SJSA1 (cell line): ENCODE measurements at places on chromosomes 4 and X. TPM values are rescaled to one million over a fixed set of nuclear protein-coding genes. Genes with fewer than 3 reads are reported as not detected.

Gene F9
- total RNA-seq: not detected in 2 replicates

DNA sequence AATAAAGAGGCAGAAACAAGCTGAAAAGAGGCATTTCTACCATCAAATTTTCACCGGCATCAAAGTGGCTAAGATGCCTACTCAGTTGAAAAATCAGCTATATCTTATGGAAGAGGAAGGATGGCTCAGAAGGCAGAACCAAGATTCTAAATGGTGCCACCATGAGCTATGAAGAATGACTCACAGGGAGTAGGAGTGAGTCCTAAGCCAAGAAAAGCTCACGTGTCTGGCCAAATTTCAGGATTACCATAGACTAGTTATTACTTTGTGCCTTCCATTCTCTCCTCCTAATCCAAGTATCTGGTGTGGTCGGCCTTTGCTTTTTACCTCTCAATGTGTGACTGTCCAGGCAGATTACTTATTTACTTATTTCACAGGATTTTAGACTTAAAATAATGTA, 54.8 kb downstream of the BMP3 start:
- no peak for DNase-seq

Gene PLK4
- total RNA-seq: 39.9 and 81.7 TPM in 2 replicates

GRCh38 chr4:41408859-41409593, 128.9 kb upstream of the LIMCH1 start:
- DNase-seq: no peak

Gene CT47B1
- not detected in 2 replicates for total RNA-seq

DNA sequence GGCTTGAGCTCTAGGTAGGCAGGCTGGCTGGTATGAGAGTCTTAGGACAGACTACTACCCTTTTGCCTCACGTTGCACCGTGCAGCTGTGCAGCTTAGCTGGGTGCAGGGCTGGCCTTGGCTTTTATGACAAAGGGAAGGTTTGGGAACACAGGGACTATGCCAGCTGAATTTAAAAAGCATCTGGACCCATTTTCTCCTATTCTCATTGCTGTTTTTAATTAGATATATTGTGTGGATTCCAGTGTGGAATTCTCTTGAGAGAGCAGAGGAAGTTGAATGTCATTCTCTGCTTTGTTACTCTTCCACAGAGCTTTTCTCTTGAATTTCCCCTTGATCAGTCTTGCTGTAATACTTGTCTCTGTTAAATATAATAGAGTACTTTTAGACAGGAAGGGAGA, 192.7 kb downstream of the ZNF330 start:
- DNase-seq: no peak

DNA sequence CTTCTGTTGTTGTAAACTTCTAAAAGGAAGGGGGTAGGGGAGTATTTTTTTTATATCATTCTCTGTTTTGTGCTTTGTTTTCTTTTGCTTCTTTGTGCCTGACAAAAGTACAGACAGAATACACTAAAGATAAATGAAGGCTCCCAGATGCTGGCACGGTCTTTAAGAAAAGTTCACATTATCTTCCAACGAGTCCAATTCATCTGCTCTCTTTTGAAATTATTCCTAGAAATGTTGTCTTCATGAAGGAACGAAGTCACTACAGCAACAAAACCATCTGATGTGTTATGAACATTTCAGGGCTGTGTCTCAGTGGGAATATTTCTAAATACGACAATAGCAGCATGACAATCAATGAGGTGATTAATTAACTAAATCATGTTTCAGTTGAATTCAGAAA, 813.8 kb upstream of the HTR2C start:
- DNase-seq: no peak

GRCh38 chrX:7147413-7147977, at the start of gene STS:
Gene STS (plus strand): TSS chrX:7147712. CDS start chrX:7253200, 105,488 bp downstream.
- DNase-seq: peak; percentile 40

Gene IGSF1
- not detected in 2 replicates for total RNA-seq

Gene PHEX
- total RNA-seq: 0.16 TPM in 1 of 2 replicates, not detected in the other

Gene ADAM29
- total RNA-seq: not detected in 2 replicates

DNA sequence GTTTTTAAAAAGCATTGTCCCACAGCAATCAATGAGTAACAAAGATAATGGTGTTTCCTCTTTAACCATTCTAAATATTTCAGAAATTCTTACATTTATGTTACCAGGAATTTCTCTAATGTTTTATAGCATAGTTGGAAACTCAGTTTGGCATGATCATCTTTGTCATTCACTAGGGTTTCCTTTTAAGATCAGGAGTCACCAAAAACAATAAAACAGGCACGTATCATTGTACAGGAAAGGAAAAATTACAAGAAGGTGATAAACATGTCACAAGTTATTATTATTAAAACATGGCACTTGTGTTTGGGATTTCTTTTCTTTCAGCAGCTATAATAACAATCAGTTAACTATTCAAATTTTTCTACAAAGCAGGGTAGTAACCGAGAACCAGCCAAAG, 84.0 kb downstream of the SLC10A7 start:
- DNase-seq: no peak

DNA sequence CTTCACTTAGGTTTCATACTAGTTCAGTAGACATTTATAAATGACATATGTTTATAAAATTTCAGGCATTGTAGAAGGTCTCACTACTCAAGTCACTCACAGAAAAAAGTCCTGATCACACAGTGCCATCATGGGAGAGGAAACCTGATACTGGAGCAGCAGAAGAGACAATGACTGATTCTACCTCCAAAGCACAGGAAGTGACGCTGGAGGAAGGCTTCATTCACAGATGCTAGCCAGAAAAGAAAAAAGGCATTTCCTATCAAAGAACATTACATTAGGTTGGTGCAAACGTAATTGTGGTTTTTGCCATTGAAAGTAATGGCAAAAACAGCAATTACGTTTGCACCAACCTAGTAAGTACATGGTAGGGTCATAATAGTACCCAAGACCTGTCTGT, 79.5 kb downstream of the RASGEF1B start:
- DNase-seq: no peak

Gene SATL1
- 0.18 TPM in 1 of 2 replicates, not detected in the other for total RNA-seq

GRCh38 chrX:40852586-40852985, 117.2 kb upstream of the MED14 start:
- DNase-seq: no peak

- no peak for DNase-seq
Observed at GRCh38 chr4:18937746-18938145, 916.2 kb upstream of the LCORL start.

DNA sequence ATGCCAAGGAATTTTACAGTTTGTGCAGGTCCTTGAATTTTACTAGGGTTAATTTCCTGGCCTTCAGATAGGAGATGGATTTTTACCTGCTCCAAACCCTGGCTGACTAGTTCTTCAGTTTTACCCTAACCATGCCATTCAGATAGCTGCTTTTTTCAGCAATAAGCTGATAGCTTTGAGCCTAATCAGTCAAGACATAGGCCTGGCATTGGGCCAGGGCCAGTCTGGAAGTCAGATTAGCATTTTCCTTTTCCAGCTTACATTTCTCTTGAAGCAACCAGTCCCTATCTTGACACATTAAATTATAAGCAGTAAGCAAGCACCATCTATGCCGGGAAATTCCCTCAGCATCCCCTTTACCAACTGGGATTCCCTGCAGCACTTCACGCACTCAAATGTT, 177.1 kb downstream of the ADGRA3 start:
- DNase-seq: no peak
